Brain microvascular endothelial cell (primary cell): ENCODE measurements at places on chromosomes 2 and 18.

- no peak for DNase-seq
Observed at GRCh38 chr2:239833269-239834109, 191.7 kb downstream of the NDUFA10 start.

GRCh38 chr18:56522816-56523215 is 115.6 kb downstream of the TXNL1 start:
- peak; percentile 3 for DNase-seq

- DNase-seq, result no peak
Observed at GRCh38 chr2:132669908-132670495, at the start of gene LYPD1. Gene LYPD1, minus strand, starts transcription at chr2:132670205. Its CDS starts 273 bp downstream, at chr2:132669932.

- peak; percentile 49 for DNase-seq
Observed at GRCh38 chr2:163471947-163472346, 263.9 kb downstream of the FIGN start.

GRCh38 chr2:95049961-95050360 is 24.5 kb downstream of the MAL start:
- no peak for DNase-seq

DNA sequence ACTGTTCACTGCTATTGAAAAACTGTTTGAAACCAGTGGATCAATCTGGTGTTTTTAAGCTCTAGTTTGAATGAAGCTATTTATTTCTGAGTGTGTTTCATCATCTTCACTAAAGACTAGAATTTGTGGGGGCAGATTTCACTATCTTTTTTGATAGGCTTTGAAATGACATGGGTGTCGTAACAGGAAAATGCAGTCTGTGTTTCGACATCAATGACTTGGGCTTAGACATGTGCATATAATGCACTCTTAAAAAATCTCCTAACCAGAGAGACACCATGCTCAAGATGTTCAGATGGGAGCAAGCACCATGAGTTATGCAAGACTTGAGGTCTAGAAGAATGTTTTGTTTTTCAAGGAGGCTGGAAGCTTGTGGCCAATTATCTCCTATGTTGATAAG is 221.6 kb downstream of the GPD2 start:
- DNase-seq, result no peak

GRCh38 chr18:8142932-8143331 is 466.3 kb upstream of the RAB12 start:
- DNase-seq, result no peak

- DNase-seq, result peak; percentile 57
Observed at GRCh38 chr2:107002735-107003134, 116.8 kb upstream of the ST6GAL2 start.
